Caki2 (cell line): ENCODE measurements at places on chromosomes 3 and 15. TPM values are rescaled to one million over a fixed set of nuclear protein-coding genes. Genes with fewer than 3 reads are reported as not detected.
A peak's percentile ranks its signal among the peaks of the same experiment; 100 is the strongest.

DNA sequence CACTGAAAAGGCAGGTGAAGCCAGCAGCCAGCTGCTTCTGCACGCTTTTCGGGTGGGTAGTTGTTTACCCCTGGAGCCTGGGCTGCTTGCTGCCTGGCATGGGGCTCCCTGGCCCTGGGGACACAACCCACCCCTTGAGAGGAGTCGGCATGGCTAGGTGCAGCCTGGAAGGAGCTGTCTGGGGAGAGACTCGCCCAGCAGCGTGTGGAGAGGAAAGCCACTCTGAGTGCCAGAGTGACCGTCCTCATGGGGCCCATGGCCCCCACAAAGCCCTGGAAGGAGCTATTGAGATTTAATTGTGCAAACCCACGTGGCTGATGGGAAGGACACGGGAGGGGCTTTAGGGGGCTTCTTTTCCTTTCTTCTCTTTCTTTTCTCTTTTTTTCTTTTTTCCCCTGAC is 137.5 kb downstream of the OPA1 start:
- DNase-seq: no peak

GRCh38 chr3:47273564-47273963 is 9.0 kb downstream of the KIF9 start:
- DNase-seq: no peak

GRCh38 chr3:39752019-39752637 is 57.3 kb upstream of the MYRIP start:
- DNase-seq: peak; percentile 7

DNA sequence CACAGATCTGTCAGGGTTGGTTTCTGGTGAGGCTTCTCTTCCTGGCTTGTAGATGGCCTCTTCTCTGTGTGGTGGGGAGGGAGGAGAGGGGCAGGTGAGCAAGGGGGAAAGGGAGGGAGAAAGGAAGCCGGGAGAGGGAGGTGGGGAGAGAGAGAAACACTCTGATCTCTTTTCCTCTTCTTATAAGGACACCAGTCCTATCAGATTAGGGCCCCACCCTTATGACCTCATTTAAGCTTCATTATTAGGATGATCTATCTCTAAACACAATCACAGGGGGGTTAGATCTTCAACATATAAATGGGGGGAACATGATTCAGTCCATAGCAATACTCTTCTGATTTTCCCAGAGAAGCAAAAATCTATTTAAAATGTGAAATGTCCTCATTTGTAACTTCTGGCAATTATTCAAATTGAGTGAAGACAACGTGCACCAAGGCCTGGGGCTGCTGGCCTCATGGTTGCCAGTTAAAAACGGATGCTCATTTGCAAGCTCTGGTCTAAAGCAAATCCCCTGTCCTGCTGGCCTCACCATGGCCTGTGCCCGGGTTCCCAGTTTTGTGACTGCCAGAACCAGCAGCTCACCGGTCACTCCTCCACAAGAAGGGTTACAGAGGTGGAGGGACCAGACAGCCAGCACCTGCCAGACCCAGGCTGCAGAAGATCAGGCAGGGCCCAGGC is 8.3 kb downstream of the POMGNT2 start:
- no peak for DNase-seq

Gene RASL12
- not detected in 2 replicates for total RNA-seq

Gene WHAMM
- total RNA-seq: 5.4 and 7.0 TPM in 2 replicates

Gene SLC22A14
- total RNA-seq: not detected in 2 replicates

Gene NEK10
- 0.07 TPM in 1 of 2 replicates, not detected in the other for total RNA-seq

- no peak for DNase-seq
Observed at GRCh38 chr15:59751552-59752413, 62.7 kb upstream of the BNIP2 start.

GRCh38 chr15:78063970-78064385 is 13.5 kb downstream of the TBC1D2B start:
- no peak for DNase-seq

- no peak for DNase-seq
Observed at GRCh38 chr3:42755681-42756578, 17.1 kb downstream of the CCDC13 start.

Gene TFRC
- 152 and 172 TPM in 2 replicates for total RNA-seq

Gene GOLGA8S
- 0.32 TPM in 1 of 2 replicates, not detected in the other for total RNA-seq

Gene GCNT3
- total RNA-seq: 0.64 and 5.9 TPM in 2 replicates

DNA sequence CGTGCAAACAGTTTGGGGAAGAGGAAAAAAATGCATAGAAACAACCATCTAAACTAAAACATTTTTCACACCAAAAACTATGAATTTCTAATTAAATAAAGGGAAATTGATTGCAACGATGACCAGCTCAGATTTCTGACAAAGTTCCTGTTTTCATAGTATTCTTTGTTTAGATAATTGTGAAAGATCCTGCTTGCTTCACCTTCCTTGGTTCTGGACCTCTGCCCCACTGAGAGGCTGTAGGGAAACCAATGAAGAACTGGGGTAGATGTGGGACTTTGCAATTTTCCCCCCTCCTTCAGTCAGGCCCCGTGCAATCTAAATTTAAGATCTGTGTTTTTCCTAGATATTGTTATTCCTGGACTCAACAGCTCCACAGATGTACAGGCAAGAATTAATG is 13.8 kb upstream of the TEX264 start:
- no peak for DNase-seq

Gene CD96
- 0.14 TPM in 1 of 2 replicates, not detected in the other for total RNA-seq

GRCh38 chr15:90924375-90924774 is 8.0 kb downstream of the HDDC3 start:
- DNase-seq: no peak

Gene FAM107A
- not detected in 2 replicates for total RNA-seq

Gene COL8A1
- 20.2 and 36.4 TPM in 2 replicates for total RNA-seq

Gene ACY1
- total RNA-seq: 101 and 159 TPM in 2 replicates

GRCh38 chr3:175913286-175913685 is 1054.2 kb downstream of the NAALADL2 start:
- no peak for DNase-seq

DNA sequence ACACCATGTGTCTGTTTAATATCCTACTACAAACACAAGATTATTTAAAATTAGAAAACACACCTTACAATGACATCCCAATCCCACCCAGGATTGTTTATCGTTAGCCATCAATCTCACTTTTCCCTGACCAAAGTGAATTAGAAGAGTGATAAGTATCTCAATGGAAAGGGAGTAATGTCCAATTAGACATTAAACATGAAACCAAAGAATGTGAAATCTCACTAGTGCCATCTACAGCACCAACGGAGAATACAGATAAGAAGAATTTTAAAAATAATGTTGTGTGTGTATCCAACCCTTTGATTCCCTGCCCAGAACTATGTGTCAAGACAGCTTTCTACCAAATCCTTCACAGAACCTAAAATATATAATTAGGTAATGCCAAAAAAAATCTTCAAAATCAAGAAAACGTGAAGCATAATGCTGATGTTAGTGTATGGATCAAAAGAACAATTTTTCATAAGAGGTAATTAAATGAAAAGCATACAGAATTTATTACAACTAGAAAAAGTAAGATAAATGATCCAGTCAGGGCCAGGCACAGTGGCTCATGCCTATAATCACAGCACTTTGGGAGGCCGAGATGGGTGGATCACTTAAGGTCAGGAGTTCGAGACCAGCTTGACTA is 64.2 kb downstream of the SCAPER start:
- DNase-seq: peak; percentile 19

GRCh38 chr3:5423076-5423475 is 235.6 kb downstream of the EDEM1 start:
- no peak for DNase-seq

Gene FBXW12
- not detected in 2 replicates for total RNA-seq

DNA sequence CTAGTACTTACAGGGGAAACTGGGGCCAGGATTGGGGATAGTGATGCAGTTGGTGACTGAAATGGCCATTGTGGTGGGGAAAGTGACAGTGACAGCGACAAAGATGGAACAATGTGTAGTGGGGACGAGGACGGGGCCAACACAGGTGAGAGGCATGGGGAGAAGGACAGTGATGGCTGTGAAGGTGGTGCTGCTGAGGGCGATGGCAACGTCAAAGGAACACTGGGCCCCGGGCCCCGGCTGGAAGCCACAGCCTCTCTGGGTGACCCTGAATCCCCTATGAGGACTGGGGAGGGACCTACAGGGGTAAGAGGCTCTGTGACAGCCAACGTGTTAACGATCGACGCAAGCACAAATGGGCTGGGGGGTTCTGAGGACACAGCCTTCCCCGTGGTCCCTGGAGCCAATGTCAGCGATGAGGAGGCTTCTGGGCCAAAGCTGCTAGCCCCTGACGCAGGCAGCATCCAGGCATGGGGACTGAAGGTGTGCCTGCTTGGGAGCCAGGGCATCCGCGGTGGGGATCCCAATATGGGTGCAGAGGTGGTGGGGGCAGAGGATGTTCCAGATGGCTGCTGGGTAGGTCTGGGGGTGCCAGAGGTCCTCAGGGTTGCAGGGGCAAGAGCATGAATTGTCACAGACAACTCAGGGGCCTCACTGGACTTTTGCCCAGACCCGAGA is 25.2 kb upstream of the GOLGA6C start:
- no peak for DNase-seq

DNA sequence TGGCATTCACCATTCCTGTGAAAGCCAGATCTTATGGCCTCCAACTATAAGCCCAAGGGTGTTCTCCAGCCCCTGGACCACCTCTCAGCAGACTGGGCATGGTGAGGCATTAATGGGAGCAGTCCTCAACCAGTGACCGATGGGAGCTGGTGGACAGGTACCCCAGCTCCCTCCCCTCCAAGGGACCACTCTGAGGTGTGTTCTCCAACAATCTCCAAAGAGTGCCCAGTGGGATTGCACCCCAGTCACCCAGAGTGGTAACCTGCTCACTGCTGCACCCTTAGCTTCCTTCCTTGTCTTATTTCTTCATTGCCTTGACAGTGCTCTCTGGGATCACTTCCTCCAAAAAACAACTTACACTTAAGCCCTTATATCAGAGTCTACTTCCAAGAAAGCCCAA is 8.2 kb upstream of the ITGA11 start:
- no peak for DNase-seq

- no peak for DNase-seq
Observed at GRCh38 chr3:129864519-129864918, 29.0 kb downstream of the TMCC1 start.

- no peak for DNase-seq
Observed at GRCh38 chr15:43749690-43750345, 3.6 kb downstream of the PDIA3 start.

DNA sequence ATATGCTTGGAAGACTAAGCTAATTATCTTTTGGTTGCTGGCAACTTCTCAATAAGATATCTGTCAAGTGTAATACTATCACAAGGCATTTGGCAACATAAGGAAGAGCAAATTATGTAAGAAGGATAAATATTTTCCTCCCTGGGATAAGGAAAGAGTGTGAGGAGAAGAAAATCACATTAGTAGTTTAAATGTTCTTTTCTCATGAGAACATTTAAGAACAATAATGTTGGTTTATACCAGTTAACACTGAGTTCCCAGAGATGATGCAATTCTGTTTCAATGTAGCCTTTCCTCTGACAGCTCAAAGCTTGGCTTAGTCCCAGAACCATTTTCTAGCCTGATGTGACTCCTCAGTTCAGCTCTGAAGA is 66.1 kb upstream of the NPHP3 start:
- DNase-seq: no peak

DNA sequence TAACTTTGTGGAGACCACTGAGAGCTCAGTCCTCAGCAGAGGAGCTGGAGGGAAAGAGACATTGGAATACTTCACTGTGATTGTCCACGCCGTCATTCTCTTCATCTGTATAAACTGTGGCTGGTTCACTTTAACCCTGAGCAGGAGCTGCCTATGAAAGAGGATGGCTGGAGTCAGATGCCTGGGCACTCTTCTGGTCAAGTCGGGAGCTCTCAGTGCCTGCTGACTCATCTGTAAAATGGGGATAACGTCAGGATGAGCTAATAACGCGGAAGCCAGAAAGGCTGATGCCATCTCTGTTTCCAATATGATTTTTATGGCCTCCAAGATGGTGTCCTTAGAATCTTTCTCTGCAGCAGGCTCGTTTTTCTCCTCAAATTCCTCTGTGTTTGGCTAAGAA is 51.6 kb upstream of the MRPS22 start:
- no peak for DNase-seq

Gene ADAMTS17
- total RNA-seq: not detected in 2 replicates

Gene ZDHHC19
- not detected in 2 replicates for total RNA-seq

Gene FANCD2OS
- not detected in 2 replicates for total RNA-seq

GRCh38 chr3:147906285-147906684 is 497.1 kb downstream of the ZIC1 start:
- no peak for DNase-seq

Gene MORC1
- not detected in 2 replicates for total RNA-seq

DNA sequence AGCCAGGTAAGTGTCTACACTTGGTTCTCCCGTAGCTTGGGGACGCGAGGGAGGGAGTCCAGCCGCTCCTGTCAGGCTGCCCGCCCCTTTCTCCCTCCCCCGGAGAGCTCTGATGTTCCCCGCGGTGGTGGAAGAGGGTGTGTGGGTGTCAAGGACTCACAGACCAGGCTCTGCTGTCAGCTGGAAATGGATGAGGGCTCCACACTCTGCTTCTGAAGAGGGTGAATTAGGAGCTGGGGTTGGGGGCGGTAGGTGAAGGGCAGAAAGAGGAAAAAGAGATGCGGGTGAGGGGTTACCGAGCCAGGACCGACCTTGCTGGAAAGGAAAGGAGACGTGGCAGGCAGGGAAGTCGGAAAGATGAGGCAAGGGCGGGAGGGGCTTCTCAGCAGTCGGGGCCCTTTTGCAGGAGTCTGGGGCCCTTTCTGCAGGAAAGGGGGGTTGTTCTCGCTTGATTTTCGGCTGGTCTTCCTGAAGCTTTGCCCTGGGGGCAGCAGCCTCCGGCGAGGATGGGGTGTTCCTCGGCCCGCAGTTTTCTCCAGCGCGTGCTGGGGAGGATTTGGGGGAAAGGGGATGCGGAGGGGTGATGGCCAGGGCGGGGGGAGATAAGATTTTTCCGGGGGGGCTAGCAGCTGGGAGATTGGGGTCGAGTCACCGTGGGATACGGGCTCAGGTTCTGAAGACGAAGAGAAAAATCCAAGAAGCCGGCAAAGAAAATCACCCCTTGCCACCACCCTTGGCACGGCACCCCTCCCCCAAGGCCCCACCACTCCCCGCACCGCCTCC is 602 bp upstream of the BAHD1 start:
- peak; percentile 16 for DNase-seq
